Activated naive CD4-positive, alpha-beta T cell treated with Interleukin-2 at 50 U/mL for 16 hours (primary cell): ENCODE measurements at places on chromosomes 12 and 14.

DNA sequence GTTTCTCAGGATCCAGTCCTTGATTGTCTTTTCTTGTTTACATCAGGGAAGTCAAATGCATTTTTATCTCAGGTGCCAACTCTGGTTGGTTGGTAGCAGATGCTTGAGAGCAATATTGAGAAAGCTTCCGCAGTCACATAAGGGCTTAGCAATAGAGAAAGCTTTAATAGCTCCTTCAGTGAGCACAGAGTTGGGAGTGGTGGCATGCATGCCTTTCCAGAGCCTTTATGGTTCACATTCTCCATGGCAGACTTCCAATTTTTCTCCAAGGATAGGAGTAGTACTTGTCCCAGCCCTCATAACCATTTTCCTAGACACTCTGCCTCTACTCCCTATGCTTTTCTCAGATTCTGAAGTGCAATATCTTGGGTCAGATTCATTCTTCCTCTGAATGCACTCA is 280.4 kb downstream of the AEBP2 start:
- no peak for DNase-seq

DNA sequence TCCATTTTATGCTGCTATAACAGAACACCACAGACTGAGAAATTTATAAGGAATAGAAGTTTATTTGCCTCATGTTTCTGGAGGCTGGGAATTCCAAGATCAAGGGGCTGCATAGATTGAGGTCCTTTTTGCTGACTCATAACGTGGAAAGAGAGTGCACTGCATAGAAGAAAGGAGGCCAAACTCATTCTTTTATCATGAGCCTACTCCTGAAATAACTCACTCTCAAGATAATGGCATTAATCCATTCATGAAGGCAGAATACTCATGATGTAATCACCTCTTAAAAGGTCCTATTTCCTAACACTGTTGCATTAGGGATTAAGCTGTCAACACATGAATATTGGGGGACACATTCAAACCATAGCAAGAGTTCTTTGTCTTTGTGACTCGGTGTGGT is 60.0 kb upstream of the FBXO33 start:
- no peak for DNase-seq

DNA sequence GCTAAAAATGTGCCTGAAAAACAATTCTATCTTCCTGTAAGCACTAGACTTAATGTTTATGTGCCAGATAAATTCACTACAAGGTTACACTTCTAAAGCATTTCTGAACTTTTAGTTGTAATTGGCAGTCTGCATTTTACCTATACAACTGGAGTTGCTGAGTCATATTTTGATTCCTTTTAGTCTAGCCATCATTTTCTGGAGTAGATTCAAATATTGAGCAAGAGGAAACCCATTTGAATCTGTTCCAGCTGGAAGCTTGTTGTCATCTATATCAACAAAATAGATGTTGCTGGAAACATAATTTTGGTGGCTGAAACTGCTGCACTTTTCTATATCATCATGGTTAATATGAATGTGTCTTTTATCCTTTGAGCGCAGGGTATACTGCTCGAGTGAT is 122.2 kb upstream of the CCDC175 start:
- DNase-seq = no peak

DNA sequence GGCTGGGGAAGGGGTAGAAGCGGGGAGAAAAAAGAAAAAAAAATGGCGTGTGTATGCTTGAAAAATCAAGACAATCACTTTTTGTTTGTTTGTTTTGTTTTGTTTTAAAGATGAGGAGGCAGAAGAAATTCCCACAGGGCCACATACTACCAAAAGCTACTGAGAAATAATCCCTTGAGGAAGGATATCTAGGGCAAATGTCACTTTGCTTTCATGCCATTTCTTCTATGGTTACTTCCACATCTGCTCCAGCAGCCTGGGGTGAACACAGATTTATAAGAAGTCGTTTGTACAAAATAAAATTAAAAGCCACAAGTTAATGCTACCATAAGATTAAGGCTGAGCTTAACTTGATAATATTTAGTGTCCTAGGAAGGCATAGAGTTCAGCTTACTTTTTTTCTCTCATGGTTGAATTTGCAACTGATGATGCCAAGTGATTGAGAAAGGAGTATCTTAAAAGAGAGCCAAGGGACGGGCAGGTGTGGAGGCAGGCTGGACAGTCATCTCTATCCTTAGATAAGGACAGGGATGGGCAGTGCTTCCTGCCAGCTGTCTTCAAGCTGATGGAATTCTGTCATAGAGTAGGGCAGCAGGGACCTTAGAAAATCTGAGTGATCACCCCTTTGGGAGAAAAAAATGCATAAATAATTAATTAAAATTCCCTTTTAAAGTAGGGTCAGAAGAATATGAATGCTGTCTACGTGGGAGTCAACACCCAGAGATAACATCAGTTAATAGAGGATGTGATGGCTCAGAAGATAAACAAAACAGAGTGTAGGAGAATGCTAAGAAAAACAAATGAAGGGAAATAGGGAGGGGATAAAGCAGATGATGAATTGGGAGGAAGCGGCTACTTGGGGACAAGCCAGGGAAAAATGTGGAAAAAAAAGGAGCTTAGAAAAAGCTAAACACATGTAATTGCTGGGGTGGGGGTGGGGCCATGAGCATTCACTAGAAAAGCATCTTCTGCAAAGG is 57.1 kb downstream of the DYRK2 start:
- DNase-seq = no peak

- DNase-seq = peak; percentile 60
Observed at GRCh38 chr12:7130701-7131501, 730 bp downstream of the CLSTN3 start.

DNA sequence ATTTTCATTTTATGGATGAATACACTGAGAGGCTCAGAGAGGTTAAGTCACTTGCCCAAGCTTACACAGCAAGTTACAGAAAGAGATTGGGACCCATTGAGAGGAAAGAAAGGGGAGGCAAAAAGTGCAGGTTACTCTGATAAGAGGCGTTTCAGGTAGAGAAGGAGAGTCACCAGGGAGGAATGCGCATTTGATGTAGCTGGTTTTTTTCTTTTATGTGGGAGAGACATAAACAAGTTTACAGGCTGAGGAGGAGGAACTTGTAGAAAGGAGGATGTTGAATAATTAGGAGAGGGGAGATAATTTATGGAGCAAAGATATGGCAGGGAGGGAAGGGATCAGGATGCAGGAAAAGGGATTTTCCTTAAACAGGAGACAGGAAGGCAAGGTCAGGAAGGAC is 297.0 kb downstream of the PCNX1 start:
- DNase-seq = no peak

DNA sequence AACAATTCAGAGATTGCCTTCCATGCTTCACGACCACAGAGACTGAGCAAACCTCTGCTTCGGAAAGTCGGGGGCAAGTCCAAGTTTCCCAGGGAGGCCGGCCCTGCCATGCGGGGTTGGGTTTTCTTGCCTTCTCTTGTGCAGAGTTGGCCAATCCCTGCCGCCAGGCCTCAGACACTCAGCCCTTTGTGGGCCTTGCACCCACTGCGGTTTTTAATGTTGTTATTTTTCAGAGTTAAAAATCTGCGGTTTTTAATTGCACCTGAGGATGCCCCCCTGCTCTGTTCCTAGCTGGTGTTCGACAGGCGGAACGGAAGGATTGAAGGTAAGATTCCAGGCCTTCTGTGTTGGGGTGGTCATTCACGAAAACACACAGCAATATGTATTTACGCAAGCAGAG is 108.7 kb downstream of the CALM1 start:
- no peak for DNase-seq

GRCh38 chr14:65263177-65263788 is 149.2 kb upstream of the FUT8 start:
- DNase-seq = no peak

DNA sequence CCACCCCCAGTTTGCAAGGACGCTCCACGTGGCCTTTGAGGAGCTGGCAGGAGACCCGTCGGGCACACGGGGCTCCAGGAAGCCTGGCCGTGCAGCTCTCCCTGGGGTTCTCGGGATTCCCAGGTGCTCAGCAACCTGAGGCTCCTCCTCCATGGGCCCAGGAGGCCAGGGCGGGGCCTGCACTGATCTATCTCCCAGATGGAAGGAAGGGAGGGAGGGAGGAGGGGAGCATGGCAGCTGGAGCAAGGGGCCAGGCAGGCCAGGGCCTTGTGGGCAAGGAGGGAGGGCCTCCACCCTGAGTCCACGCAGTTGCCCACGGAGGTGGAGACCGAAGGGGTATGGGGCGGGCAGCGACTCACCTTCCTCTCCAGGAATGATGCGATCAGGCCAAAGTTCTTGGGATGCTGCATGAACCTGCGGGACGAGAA is 127.3 kb downstream of the RFLNA start:
- no peak for DNase-seq

GRCh38 chr12:67088401-67089118 is 180.6 kb upstream of the CAND1 start:
- no peak for DNase-seq

GRCh38 chr12:116324654-116325335 is 47.3 kb upstream of the MED13L start:
- DNase-seq = no peak

DNA sequence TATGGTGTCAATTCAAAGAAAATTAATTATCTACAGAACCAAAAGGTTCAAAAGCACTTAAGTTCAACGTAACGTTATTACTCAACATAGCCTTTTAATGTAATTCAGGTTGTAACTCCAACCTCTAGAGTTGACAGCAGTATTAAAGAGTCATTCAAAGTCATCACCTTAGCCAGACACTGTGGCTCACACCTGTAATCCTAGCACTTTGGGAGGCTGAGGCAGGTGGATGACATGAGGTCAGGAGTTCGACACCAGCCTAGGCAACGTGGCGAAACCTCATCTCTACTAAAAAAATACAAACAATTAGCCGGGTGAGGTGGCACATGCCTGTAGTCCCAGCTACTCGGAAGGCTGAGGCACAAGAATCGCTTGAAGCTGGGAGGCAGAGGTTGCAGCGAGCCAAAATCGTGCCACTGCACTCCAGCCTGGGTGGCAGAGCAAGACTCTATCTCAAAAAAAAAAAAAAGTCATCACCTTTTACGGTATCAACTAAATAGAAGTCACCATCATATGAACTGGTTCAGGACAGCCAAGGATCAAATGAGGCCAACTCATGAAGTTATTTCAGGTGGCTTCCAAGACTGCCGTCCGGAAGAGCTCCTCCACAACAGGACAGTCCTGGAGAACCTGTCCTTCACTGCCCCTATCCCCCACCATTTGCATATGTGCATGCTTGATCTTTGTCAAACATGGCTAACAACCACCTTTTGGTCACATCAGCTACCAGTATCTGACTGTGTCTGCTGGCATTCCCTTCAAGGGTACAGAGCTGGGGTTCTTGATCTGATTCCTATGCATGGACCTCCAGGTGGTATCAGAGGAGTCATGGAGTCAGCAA is 4.2 kb downstream of the PPTC7 start:
- DNase-seq = peak; percentile 35

DNA sequence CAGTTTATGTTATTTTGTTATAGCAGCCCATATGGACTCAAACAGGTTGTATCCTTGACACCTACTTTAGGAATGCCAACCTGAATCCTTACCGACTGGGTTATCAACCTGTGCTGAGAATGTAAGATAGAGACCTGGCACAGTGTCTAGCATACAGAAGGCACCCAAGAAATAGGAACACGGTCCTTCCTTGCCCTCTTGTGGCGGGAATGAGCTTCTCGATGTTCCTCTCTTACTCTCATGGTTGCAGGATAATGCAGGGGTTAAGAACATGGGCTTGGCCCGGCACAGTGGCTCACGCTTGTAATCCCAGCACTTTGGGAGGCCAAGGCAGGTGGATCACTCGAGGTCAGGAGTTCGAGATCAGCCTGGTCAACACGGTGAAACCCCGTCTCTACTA is 6.5 kb downstream of the C12orf43 start:
- DNase-seq = no peak

- DNase-seq = no peak
Observed at GRCh38 chr12:132106921-132107320, 37.2 kb downstream of the DDX51 start.

DNA sequence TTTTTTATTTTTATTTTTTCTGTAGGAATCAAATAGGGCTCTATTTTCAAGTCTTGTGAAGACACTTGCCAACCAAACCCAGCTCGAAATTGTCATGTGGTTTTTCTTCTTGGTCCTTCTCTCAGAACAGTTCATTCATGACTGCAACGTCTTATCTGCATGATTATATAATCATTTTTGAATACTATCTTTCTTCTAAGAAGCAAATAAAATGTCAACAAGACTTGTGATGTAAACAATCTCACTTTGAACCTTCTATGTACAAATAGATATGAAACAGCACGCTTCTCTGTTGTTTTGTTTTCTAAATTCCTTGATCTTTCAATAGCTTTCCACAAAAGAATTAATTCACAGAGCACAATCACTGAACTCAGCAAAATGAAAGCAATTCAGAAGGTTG is 320.7 kb downstream of the SOX5 start:
- DNase-seq = no peak

DNA sequence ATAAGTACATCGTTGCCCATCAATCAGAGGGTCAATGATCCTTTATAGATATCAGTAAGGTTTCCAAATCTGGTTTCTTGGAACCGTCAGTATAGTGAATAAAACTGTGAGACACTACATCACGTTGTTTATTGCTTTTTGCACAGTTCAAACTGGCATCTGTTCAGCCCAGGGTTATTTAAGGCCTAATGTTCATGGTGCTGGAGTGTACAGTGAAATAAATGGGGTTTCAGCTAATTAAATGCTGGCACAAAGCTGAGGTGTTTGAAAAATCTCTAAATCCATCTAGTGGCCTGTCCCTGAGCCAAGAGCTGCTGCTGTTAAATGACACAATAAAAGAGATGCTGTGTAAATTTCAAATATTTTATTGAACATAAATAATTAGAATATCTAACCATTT is 69.9 kb downstream of the RPS29 start:
- DNase-seq = no peak

DNA sequence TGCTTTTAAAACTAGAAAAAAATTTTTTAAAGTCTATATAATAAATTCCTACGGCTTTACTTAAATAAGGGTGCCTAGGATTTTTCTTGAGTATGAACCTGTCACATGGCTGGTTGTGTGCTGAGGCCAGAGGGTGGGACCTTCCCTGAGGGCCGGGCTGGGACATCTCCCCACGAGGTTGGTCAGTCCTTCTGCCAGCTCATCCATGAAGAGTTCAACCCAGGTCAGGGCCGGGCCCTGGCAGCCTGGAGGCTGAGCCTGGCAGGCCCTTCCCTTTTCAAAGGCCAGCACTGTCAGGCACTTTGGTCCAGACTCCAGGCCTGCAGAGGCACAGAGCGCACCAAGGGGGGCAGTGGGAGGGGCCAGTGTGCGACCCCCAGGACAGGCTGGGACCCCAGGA is 31.7 kb downstream of the TNFAIP2 start:
- DNase-seq = no peak
